ENCODE measurements at places on chromosomes 5 and 9.

DNA sequence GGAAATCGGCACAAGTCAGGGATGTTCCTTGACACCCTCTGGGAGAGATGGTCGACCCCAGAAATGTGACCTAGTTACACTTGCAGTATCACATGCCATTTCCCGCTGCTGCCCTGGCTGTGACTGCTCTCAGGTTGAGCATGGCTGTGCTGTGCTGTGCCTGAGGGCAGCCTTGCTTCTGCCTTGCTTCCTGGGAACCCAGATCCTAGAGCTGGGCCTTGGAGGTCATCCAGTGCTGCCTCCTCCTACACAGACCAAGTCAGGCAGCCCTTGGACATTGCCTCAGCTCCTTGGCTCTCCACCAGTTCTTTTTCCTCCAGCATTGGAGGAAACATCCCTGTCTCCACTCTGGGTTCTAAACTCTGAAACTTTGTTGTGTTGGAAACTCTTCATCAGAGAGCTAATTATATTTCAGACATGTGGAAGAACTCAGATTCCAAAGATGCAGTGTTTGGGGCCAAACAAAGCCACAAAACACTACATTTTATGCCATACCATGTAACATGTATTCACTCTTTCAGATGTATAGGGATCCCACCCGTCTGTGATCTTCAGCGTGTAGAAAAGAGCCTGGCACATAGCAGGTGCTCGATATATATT is 6.1 kb downstream of the MAMDC2 start:
- DNase-seq = no peak

- no peak for DNase-seq
These were observed 304.9 kb upstream of the PRR16 start for GRCh38 chr5:120159155-120159554.

DNA sequence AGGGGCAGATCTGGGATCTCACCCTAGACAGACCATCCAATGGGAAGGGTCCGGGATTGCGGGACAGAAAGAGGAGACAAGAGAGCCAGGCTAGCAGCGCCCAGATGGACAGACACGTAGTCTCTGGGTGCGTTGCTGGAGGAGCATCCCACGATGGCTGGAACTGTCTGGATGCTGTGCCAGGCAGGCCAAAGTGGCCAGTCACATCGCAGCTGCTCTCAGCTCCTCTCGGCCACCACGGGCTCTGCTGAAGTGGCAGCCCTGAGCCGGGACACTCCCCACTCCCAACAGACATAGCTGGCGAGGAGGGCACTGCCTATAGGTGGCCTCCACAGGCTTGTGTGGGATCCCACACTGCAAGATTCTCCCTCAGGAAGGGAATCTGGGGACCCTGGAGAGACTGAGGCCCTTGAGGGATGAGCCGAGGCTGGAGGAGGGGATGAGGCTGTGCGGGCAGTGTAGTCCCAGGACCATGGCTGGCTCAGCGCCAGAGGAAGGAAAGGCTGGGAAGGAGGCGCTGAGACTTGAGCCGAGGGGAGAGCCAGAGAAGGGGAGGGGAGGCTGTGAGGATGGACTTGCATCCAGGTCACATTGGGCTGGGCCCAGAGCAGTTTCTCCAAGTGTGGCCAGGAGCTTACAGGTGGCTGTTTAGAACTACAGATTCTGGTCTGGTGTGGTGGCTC is 10.3 kb upstream of the WDR5 start:
- no peak for DNase-seq

- no peak for DNase-seq
These were observed 1.7 kb downstream of the CPLX2 start for GRCh38 chr5:175873088-175873454.

DNA sequence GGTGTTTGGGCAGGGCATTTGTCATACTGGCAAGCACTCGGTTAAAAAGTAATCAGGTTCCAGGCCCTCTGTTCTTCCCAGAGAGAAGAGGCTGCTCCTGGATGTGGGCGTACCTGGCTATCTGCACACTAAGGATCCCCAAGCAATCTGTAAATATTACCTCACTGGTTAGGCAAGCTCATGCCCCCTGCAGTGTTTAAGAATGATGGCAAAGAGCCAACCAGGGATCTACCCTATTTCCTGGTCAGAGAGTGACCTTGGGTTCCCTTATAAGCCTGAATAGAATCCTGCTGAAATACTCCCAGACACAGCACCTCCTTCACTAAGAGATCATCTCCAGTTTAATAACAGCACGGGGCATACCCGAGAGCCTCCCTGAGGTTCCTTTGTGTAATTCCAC is 181.2 kb downstream of the PIK3R1 start:
- no peak for DNase-seq

DNA sequence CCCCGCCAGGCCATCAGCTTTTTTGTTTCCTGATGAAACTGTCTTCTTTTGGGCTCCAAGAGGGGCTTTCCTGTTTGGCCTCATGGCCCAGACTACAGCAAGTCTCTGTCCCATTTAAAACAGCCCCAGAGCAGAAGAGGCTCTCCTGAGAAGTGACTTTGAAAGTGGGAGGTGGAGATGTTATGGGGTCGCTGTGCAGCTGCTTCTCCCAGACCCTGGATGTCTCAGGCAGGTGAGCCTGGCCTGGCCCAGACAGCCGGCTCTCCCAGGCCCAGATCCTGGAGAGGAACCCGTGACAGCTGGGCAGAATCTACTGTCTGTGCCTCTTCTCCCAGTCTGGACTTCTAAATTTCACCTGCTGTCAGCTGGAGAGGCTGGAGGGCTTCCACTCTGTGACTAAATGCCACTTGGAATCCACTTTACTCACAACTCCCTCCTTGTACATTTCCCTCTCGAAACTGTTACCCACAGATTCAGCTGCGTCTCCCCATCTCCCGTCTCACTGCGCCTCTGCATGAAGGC is 20.6 kb downstream of the FAM78A start:
- no peak for DNase-seq

GRCh38 chr9:133956520-133957076 is 35.5 kb downstream of the VAV2 start:
- DNase-seq = no peak

DNA sequence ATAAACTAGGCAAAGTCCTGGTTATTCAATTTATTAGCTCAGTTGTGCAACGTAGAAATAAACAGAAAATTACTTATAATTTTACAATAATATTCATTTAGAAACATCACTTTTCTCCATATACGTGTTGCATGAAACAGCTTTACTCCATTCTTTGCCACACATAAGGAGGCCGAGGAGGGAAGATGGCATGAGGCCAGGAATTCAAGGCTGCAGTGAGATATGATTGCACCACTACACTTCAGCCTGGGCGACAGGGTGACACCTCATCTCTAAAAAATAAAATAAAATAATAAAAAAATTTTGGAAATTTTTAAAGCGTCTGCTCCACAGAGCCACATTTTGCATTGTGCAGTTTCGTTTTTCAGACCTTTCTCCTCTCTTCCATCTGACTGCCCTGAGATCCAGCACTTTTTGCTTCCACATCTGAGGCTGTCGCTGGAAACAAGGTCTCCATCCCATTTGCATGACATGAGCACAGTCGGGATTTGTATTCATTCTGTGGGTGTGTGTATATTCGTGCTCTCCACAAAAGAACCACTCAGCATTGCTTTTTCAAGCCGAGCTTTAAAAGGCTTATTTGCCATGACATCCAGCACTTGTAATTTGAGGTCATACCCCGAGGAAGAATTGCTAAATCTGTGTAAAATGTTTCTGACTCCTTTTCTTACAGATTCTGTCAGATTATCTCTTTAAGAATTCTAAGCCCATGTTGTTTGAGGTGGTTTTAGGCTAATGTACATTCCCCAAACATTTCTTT is 98.6 kb upstream of the MSX2 start:
- DNase-seq = no peak
